ENCODE measurements at places on chromosomes 5 and 9. TPM values are rescaled to one million over a fixed set of nuclear protein-coding genes. Genes with fewer than 3 reads are reported as not detected.

GRCh38 chr9:88949425-88949824 lies 41.8 kb upstream of the S1PR3 start:
- DNase-seq, result no peak

Gene PCDHB4
- total RNA-seq, result not detected

Gene PPP3R2
- total RNA-seq, result not detected

DNA sequence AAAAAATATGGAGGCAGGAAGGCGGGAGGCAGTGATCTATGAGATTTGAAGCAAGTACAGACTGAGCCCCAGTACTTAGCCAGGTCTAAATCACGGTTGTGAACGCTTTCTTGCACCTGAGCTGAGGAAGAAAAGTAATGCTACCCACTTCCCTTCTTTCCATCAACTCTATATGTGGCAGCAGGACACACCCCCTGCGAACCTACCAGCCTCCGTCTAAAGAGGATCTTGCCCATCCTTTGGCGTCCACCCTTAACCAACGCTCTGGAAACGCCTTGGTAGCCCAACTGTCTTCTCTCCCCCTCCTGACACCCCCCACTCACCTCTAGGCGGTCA lies 545 bp downstream of the HMGCS1 start:
- no peak for DNase-seq

DNA sequence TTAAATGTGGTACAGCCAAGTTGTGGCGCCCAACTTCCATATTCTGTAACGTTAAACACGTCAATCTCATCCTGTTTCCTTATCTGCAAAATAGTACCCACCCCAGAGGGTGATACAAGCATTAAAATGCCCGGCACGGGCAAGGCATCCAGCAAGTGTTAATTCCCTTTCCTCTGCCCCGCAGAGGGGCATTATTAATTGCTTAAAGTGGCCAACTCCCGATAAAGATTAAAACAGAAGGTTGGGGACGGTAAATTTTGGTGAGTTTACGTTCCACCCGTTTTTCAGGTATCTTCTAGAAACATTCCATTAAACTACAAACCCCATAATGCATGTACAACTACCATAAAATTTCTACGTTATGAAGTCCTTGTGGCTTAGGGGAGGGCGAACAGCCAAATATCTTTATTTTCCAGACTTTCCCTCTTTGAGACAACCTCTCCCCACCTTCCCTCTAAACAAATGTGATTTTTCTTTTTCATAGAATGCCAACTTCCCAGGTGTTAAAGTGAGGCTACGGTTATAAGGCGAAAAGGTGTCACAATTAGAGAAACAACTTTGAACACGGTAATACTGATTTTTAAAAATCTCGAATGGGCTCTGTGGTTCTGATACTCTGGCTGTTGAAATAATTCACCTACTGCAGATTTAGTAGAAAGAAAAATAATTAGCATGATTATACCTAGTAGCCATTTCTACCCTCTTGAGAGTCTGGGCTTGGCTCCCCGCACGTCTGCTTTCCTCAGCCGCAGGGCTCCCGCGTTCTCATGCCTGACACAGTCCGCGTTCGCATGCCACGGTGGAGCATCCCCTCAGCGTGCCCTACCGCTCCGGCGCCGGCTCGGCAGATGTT lies 1.2 kb upstream of the GPBP1 start:
- no peak for DNase-seq

DNA sequence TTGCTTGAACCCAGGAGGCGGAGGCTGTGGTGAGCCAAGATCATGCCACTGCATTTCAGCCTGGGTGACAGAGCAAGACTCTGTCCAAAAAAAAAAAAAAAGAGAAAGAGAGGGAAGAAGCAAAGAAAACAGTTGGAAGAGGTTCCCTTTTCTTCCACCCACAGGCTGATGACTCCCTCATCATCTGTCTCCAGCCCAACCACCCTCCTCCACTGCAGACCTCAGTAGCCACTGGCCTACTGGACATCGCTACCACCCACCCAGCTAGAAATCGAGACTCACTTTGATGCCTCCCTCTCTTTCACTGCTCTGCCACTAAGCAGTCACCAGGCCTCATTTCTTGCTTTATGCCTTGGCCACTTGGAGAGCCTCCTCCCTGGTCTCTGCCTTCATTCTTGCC lies 71.2 kb downstream of the NIPSNAP3B start:
- no peak for DNase-seq

DNA sequence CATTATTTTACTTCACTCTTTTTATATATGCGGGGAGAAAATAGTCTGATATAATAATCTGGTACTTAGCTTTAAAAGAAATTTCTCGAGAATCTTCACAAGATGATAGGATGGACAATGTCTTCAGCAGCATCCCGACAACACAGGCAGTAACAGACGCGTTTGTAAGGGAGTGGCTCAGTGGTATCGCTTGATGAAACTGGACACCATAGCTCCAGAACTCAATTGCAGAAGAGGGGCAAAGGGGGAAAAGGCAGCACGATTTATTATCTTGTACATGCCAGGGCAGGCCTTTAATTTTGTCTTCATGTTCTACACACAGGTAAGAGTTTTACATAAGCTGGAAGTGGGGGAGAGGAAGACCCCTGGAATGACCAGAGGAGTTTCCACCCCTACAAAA lies 15.7 kb downstream of the IL4 start:
- DNase-seq, result no peak

DNA sequence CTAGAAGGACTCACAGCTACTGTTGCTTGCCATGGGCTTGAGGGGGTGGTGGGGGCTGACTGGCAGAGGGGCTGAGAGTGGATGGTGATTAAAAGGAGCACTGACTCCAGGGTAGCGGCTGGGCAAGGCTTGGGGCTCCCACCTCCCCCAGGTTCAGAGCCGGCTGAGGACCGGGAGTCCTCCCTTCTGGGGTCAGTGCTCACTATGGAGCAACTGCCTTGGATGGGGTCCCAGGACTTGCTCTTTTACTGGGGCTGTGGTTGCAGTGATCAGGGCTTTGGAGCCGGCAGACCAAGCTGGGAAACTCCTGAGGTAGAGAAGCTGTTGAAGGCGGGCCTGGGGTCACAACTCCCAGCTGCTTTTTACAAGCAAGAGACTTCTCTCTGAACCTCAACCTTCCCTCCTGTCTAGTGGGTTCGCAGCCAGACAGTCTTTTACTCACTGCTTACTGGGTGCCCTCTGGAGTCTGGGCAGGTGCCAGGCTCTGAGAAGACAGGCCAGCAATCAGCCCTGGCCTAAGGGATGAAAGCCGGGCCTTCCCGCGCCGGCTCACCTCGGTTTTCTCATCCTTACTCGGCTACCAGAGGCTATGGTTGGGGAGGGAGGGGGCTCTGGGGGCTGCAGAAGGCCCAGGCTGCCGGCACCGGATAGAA lies 795 bp upstream of the ASS1 start:
- DNase-seq, result no peak

- DNase-seq, result no peak
Observed at GRCh38 chr5:178547753-178548415, 42.3 kb downstream of the COL23A1 start.

GRCh38 chr5:7493081-7493480 lies 97.1 kb downstream of the ADCY2 start:
- no peak for DNase-seq

GRCh38 chr5:154162539-154163151 lies 27.9 kb upstream of the GALNT10 start:
- no peak for DNase-seq

DNA sequence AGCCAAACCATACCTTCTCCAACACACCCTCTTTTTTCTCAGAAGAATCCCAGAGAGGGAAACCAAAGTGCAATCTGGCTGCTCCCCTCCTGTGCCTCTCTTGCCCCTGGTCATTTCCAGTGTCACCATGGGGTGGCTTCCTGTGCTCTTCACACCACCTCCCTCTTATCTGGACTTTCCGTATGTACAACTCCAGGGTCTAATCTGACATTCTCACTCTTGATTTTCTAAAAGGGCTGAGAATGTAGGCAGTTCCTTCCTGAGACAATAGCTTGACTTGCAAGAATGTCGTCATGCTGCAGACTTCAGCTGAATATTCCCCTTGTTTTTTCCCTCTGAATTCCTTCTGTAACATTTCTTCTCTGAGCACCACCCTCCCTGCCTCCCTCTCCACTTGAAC lies 110.2 kb downstream of the FBXL7 start:
- no peak for DNase-seq

DNA sequence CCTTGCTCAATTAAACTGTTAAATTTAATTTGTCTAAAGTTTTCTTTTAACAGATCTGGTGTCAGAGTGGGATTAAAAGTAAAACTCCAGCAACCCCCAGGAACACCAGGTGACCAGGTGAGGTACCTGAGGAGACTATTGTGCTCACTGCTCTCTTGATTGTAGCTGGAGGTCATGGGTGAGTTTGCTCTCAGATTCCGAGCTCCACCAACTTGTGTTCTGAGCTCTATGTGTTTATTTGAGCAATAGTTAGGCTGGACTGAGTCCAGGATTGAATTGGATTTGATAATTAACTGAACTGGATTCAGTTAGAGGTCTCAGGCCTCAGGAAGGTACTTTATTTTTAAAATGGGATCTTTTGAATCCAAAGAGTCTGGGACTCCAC lies 17.9 kb upstream of the SCGB3A2 start:
- no peak for DNase-seq

DNA sequence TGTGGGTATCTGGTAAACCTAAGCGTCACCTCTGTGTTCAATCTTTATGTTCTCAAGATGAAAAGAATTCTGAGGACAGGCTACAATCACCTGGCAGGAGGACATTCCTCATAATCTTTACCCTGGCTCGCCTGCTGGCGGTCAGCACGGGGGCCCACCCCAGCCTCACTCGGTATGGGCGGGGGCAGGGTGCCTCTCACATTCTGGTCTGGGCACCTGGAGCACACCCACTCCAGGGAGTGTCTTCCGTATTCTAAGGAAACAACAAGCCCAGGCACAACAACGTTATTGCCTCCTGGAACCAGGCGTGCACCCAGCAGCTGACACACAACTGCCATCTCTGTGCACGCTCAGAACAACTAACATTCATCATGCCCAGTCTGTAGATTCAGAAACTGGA lies 179.8 kb downstream of the ROR2 start:
- no peak for DNase-seq

DNA sequence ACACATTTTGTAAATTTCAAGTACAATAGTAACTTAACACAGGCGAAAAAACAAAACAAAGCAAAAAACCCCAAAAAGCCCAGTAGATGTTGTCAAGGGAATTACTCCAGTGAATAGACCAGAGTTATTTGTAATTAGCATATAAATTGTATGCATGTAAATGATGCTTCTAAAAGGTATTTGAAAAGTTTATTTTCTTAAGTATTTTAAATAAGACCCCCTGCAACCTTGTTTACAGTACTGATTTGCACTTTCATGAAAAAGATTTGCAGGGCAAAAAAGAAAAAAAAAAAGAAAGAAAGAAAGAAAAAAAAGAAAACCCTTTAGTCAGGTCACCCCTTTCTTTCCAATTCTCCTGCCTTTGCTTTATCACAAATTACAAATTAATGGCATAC lies 372.3 kb upstream of the IRX2 start:
- DNase-seq, result no peak

DNA sequence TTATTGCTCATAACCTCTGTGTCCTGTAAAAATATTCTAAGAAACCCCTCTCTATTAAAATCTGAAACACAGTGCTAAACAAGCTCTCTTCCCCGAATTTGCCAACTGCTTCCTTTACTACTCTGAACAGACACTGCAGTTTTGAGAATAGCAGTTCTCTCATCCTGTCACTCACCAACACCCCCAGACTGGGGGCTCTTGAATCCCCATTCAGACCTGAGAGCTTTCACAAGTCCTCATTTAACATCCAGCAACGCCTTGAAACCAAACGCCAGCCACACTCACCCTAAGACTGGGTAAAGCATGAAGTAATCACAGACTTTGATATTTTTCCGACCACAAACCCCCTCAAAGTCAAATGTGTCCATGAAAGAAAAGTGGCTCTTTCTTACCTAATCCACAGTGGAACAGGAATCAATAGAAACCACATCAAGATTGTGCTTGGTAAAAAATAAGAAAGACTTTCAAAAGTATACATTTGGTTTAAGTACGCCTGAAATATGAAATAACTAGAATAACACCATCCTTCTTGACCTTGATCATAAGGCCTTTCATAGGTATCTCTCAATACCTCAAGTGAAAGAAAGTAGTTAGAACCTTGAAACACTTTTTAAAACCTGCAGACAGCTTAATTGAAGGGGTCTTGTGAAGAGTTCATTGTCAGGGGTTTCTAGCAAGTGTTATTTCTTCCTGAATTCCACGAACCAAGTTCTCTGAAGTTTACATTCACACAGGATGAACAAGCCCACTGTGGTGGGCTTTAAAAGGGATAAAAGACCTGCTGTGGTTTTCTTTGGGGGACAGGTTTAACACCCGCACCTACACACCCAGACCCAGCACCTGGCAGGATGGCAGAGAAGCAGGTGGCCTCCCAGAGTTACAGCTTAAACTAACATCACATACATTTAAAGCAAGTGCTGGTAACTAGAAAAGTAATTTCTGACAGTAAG lies 412.6 kb downstream of the MLLT3 start:
- DNase-seq, result no peak

- no peak for DNase-seq
Observed at GRCh38 chr9:133876144-133876543, 116.0 kb downstream of the VAV2 start.

GRCh38 chr5:1445313-1445688 lies at the start of gene SLC6A3:
Gene SLC6A3, minus strand, starts transcription at chr5:1445440. Its CDS starts 2,243 bp downstream, at chr5:1443197.
- DNase-seq, result no peak

Gene C9orf152
- total RNA-seq, result 0.67 TPM

Gene SPATA9
- total RNA-seq, result not detected

DNA sequence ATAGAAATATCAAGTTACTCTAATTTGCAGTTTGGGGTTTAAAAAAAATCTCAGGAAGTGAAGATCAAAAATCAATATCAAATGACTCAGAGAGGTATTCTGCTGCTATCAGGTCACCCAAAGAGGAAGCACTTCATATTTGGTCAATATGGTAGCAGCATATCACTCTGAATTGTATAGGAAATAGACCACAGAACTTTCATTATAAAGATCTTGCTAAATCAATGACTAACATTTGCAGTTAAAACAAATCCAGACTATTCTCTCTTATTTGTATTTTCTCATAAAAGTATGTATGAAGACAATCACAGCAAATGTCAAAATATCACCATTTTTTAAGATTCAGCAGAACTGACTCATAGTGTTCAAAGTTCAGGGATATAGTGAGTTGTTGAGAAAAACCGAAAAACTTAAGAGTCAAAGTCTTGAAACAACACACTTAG lies 105.8 kb upstream of the PCSK1 start:
- DNase-seq, result no peak

DNA sequence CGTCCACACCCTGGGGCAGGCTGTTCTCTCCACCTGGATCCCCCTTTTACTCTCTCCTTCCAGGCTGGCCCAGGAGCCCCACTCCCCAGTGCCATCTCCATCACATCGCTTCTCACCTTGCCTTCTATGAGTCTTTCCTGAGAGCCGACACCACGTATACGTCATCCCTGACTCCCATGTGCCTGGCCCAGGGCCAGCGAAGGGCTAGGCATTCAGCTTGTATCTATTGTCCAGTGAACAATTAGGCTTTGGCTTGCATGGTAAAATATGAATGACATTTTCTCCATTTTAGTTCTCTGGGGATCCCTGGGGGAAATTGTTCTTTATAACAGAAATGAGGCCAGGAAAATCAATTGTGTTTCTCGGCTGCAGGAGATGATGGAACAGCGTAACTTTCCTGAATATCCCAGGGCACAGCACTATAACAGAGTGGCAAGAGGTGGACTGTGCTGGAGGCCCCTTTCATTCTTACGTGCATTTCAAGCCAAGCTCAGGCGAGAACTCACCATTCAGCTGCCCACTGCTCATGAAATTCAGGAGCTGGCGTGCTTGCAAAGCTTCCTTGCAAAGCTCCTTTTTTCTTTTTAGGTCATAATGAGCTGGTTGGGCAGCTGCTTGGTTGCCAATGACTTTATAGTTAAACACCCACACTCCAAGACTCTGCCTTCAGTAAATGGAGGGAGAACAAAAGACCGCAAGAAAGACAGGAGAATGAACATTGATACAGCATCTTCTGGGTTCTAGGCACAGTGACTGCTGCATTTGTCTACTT lies 37.7 kb downstream of the NSG2 start:
- DNase-seq, result no peak
